EH (cell line): ENCODE measurements at places on chromosomes 13 and 19.
A peak's percentile ranks its signal among the peaks of the same experiment; 100 is the strongest.

DNA sequence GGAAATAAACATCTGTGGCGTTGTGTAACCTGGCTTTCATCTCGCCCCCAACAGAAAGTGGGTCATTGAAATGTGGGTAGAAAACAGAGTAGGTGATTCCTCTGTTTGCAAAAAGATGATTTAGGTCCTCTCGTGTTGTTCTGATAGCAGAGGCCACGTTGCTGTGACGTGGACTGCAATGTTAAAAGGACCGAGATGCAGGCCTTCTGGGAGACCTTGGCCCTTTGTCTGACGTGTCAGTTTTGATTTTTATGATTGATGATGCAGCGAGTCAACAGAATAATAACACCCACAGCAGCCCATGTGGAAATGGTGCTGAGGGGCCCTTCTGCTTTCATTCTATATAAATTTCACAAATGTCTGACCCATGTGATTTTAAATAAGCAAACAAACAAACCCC is 68.9 kb downstream of the FGF9 start:
- DNase-seq = no peak

DNA sequence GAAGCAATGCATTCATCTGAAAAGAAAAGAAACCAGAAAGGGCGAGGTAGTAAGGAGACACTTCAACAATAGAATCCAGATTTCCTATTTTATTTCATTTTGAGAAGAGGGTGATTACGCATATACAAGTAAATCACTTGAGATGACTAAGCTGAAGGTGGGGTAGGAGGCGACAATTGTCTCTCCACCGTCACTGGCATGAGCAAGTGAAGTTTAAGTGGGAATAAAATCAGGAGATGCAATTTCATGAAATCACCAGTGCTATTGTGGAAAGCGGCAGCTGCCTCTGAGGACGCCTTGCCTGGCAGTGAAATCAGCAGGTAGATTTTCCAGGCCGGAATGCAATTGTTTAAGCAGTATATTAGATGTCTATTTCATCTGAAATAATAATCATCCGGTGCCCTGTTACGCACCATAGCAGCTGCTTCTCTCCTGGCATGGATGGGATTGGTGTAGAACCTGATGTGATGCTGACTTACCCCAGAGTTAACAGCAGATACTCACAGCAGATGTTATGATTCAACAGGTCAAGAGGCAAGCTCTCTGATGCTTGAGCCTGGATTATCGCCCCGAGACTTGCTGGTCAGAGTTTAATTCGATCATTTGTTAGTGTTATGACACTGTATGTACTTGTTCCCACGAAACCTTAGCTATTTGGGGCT is 64.3 kb downstream of the RASL11A start:
- DNase-seq = no peak

- DNase-seq = peak; percentile 27
Observed at GRCh38 chr13:111156421-111156820, 41.3 kb downstream of the ARHGEF7 start.

DNA sequence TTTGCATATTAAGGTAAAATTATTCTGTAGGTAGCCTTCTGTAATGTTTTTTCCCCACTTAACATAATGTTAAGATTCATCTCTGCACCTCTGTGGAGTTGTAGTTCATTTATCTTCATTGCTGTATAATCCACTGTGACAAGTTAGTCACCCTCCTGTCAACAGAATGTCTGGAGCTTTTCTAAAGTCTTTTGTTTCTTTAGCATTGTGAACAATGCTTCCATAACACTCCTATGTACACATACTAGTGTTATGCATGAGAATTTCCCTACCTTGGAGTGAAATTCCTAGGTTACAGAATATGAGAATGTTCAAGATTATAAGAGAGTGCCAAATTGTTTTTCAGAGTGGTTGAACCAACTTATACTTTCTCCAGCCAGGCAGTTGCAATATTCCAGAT is 113.5 kb downstream of the COG6 start:
- no peak for DNase-seq

GRCh38 chr13:103757361-103757760 is 691.1 kb upstream of the SLC10A2 start:
- no peak for DNase-seq

GRCh38 chr19:8208922-8209461 is at the start of gene CERS4:
Gene CERS4, plus strand, starts transcription at chr19:8209370. Its CDS starts 41,707 bp downstream, at chr19:8251077.
- DNase-seq = peak; percentile 37

GRCh38 chr13:34308725-34309124 is 490.8 kb downstream of the RFC3 start:
- DNase-seq = peak; percentile 68

GRCh38 chr13:74674720-74675119 is 540.5 kb upstream of the KLF12 start:
- DNase-seq = no peak

- DNase-seq = peak; percentile 66
Observed at GRCh38 chr13:64488731-64489130, 2741.4 kb downstream of the PCDH9 start.

DNA sequence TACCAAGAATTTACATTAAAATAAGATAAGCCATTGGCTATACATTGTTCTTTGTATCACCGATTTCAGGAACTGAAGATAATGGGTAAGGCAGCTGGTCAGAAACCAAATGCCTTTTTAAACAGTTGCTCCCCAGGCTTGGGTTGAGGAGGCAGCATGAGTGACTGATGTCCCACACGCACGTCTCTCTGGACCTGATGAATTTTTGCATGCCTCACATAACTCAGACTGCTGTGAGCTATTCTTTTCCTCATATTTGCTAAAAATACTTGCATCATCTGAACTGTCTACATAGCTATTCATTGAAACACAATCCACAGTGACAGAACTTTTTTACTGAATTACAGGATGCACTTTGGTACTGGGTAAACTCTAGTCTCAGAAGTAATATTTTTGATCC is 123.6 kb upstream of the MAB21L1 start:
- DNase-seq = peak; percentile 85

GRCh38 chr13:104817271-104817670 is 1718.2 kb downstream of the EFNB2 start:
- no peak for DNase-seq

DNA sequence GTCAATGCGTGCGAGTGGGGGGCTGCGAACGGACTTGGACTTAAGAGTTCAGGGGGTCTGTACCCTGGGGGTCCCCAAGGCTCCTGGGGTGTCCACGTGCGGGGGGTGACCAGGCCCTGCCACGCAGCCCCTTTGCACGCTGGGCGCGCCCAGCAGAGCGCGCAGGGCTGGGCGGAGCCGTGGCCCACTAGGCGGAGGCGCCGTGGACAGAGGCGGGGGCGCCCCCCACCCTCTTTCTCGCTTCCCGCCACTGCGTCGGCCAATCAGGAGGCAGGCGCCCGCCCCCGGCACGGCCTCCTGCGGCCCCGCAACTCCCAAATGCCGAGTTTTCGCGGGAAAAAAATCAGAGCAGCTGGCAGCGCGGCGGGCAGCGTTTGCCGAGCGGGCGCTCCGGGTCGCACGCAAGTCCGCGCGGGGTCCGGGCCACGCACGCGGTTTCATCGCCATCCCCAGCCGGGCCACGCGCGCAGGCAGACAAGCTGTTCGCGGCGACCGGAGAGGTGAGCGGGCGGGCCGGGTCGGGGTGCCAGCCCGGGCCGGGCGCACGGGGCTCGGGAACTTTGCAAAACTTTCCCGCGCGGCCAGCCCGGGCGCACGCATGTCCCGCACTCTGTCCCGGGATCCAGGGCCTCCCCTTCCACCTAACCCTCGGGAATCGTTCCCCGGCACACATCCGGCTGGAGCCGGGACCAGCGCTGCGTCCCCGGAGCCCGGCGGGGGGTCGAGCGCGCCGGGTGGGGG is at the start of gene UHRF1:
Gene UHRF1 (plus strand): TSS at position 346 of the 741 bp plus-strand sequence. CDS start 1,385 bp downstream, outside the sequence.
- DNase-seq = peak; percentile 49

GRCh38 chr13:86282442-86282841 is 483.2 kb upstream of the SLITRK6 start:
- no peak for DNase-seq

- no peak for DNase-seq
Observed at GRCh38 chr19:45450012-45450333, 17.8 kb upstream of the FOSB start.

GRCh38 chr19:39557811-39558623 is 18.1 kb upstream of the EID2 start:
- DNase-seq = peak; percentile 32

- DNase-seq = no peak
Observed at GRCh38 chr13:34878329-34878728, 63.7 kb upstream of the NBEA start.

- peak; percentile 91 for DNase-seq
Observed at GRCh38 chr13:100131863-100132574, 43.1 kb downstream of the PCCA start.

GRCh38 chr13:53020764-53021335 is 7.8 kb upstream of the OLFM4 start:
- no peak for DNase-seq

- no peak for DNase-seq
Observed at GRCh38 chr19:4015705-4016402, 8.3 kb downstream of the PIAS4 start.

DNA sequence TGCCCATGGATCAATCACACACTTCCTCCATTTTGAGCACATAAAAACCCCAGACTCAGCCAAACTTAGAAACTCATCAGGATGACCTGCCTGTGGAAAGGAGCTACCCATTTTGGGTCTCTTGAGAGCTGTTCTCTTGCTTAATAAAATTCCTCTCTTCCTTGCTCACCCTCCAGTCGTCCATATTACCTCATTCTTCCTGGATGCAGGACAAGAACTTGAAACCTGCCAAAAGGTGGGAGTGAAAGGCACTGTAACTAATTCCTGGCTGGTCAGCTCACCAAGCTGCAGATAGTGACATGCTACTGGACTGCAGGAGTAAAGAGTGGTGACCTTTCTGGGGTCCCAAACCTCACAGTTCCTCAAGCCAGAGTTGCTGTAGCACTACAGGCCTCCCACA is 20.2 kb downstream of the LIG4 start:
- peak; percentile 8 for DNase-seq

- DNase-seq = peak; percentile 24
Observed at GRCh38 chr19:39407660-39408391, 1.2 kb downstream of the ZFP36 start.

DNA sequence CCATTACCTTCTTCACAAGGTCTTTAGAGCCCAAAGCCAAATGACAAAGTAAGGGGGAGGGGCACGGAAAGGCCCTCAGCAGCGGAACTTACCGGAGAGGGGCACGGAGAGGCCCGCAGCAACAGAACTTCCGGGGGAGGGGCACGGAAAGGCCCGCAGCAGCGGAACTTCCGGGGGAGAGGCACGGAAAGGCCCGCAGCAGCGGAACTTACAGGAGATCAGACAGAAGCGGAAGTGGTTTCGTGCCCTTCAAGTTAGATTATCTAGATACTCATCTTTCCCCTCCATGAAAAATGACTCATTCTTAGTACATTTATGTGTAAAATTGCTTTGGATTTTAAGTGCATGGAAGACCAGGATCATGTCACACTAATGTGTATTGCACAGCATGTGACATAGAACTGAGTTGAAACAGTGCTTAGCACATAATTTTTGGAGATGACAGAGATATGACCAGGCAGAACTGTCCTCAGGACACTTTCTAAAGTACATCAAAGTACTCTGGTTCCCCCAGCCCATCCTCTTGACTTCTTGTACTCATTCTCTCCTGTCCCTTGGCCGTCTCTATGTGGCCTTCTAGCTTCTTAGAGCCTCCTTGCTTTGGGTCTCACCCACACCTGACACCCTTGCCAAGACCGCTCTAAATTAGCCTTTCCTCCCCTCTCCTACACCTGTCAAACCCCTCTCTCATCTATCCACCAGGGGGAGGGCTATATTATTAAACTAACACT is 25.7 kb upstream of the TPTE2 start:
- DNase-seq = peak; percentile 79

GRCh38 chr19:1057176-1057855 is 9.7 kb upstream of the ARHGAP45 start:
- peak; percentile 40 for DNase-seq

DNA sequence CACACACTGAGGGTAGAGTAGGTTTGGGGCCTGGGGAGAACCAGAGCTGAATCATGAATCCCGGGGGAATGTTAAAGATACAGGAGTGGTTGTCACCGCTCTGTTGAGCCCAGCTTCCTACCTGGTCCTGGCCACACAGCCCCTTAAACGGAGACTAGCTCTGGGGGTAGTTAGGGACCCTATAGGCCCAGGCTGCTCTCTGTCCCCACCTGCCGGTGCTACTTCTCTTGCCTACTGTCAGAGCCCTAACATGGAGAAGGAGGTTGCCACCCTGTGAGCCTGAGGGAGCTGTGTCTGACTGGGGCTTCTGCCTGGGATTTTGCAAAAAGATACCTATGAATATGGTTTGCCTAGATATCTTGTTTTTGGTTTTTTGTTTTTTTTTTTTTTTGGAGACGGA is 36.6 kb upstream of the ZNF429 start:
- no peak for DNase-seq

DNA sequence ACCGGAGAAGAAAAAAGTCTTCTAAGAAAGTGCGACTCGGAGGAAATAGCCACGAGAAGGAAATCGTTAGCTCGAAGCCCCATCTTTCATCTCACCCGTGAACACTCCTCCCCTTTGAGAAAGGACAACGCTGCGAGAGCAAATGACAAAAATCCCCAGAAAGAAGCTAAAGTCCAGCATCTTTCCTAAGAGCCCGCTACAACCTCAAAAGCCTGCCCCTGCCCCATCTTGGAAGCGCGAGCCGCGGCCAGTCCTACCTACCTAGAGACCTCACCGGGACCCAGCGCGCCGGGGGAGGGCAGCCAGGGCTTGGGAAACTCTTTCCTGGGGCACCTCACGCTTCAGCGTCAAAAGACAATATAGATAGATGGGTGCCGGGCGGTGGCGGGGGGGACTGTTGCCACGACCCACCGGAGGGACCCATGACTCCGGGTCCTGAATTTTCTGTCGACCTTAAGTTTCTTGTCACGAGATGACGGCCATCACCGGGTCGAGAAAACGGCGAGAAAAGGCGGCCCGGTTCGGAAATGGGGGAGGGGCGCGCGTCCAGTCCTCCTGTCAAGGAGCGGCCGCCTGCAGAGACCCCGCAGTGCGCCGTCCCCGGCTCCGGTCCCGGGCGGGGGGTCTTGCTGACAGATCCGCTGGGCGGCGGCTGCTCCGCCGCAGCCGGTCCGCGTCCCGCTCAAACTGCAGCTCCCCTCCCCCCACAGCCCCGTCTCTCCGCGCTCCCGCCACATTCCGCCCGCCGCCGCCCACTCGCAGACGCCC is 65.9 kb downstream of the KCNRG start:
- DNase-seq = peak; percentile 59

GRCh38 chr19:33419788-33420130 is 46.2 kb downstream of the CEBPG start:
- DNase-seq = no peak

DNA sequence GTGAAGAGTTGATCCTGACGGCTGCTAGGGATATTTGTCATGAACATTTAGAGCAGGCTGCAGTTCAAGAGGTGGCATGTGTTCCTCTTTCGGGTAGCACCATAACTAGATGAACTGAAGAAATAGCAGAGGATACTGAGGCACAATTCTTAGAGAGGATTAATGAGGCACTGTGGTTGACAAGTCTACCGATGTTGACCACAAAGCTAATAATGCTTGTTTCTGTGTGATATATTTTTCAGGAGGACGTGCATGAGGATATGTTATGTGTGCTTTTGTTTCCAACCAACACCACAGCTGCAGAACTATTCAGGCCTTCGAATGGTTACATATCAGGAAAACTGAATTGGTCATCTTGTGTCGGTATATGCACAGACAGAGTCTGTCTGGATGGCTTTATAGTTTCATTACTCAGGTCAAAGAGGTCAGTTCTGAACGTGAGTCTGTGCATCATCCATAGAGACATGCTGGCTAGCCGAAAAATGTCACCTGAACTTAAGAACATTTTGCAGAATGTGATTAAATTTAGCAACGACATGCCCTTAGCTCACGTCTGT is 210.1 kb upstream of the IRS2 start:
- no peak for DNase-seq
